ENCODE measurements at places on chromosomes 7 and 10. TPM values are rescaled to one million over a fixed set of nuclear protein-coding genes. Genes with fewer than 3 reads are reported as not detected.

Gene ARMC3
- 0.79 TPM for total RNA-seq

Gene C10orf90
- total RNA-seq, result 2.7 TPM

Gene ACSM6
- not detected for total RNA-seq

Gene PTPRZ1
- 0.02 TPM for total RNA-seq

Gene PRR15
- 4.6 TPM for total RNA-seq

Gene C10orf62
- total RNA-seq, result 0.08 TPM

Gene HOXA10
- 6.9 TPM for total RNA-seq

Gene MKX
- not detected for total RNA-seq
